ENCODE measurements at places on chromosomes 5 and 9.
A peak's percentile ranks its signal among the peaks of the same experiment; 100 is the strongest.

DNA sequence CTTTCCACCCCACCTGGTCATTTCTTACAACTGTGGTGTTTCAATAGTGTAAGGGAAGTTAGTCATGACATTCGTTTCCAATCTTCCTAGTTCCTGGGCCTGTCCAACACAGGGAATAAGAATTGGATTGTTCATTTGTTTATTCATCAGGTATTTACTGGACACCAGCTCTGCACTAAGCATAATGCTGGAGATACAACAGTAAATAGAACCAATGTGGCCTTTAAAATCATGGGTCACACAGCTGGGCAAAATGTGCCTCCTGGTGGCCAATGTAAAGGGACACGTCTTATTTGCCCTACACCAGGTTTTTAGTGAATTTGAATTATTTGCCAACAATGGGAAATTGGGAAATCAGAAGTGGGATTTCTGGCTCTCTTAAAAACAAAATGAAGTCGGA, 10.4 kb downstream of the ABLIM3 start:
- no peak for DNase-seq

- DNase-seq: no peak
Observed at GRCh38 chr5:65288657-65289056, 193.1 kb downstream of the ADAMTS6 start.

GRCh38 chr5:909086-909485, 16.4 kb downstream of the TRIP13 start:
- DNase-seq: no peak

DNA sequence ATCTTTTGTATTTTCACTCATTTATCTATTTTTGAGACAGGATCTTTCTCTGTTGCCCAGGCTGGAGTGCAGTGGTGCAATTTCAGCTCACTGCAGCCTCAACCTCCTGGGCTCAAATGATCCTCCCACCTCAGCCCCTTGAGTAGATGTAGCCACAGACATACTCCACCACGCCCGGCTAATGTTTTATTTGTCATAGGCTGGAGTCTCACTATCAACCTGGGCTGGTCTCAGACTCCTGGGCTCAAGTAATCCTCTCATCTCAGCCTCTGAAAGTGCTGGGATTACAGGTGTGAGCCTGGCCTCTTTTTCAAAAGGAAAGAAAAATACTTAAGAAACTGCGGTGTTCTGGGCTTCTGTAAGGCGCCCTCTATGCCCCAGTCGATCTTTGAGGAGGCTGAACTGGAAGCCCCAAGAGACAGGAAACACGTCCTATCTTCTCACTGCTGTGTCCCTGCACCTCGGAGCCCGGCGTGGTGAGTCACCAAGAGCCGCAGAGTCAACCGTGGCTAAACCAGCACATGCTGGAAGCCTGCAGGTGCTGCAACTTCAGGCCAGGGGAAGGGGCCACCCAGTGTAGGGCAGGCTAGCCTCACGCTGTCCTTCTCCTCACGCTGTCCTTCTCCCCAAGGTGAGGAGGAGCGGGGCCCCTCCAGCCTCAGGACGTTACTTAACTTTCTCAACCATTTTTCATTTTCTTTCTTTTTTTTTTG, 15.2 kb upstream of the LHX3 start:
- peak; percentile 98 for DNase-seq

GRCh38 chr5:88502179-88503040, 233.8 kb upstream of the TMEM161B start:
- DNase-seq: no peak

Measured in H54 (cell line).